ENCODE measurements at places on chromosomes 11 and 22. TPM values are rescaled to one million over a fixed set of nuclear protein-coding genes. Genes with fewer than 3 reads are reported as not detected.

The SLC22A8 gene
- not detected for total RNA-seq

The CLDN5 gene
- total RNA-seq: not detected

The C1QTNF4 gene
- total RNA-seq: not detected

The C11orf87 gene
- not detected for total RNA-seq

The HIKESHI gene
- total RNA-seq: 43.1 TPM

The TNNI2 gene
- total RNA-seq: 0.38 TPM

The TXN2 gene
- total RNA-seq: 119 TPM

The CYP2D6 gene
- 0.43 TPM for total RNA-seq

The PDGFD gene
- total RNA-seq: 0.08 TPM

The ALX4 gene
- not detected for total RNA-seq

The BAIAP2L2 gene
- 0.08 TPM for total RNA-seq

The CCDC73 gene
- total RNA-seq: 0.11 TPM

The MRGPRF gene
- not detected for total RNA-seq

The ZNF280A gene
- total RNA-seq: not detected

The CREB3L1 gene
- total RNA-seq: 1.0 TPM

The CD3D gene
- 0.69 TPM for total RNA-seq

The CCDC81 gene
- 0.19 TPM for total RNA-seq

The OR51I1 gene
- total RNA-seq: not detected

The CPT1A gene
- 17.8 TPM for total RNA-seq

The FAM76B gene
- total RNA-seq: 28.5 TPM

The DCHS1 gene
- total RNA-seq: 0.64 TPM

The TEX12 gene
- total RNA-seq: not detected

The NUDT8 gene
- total RNA-seq: 16.5 TPM

The LRRC32 gene
- total RNA-seq: 20.8 TPM

The TENM4 gene
- 0.03 TPM for total RNA-seq

The CHRM1 gene
- not detected for total RNA-seq

The NFAM1 gene
- 0.36 TPM for total RNA-seq

The THY1 gene
- 2.4 TPM for total RNA-seq

The OR8J3 gene
- not detected for total RNA-seq

The DMC1 gene
- total RNA-seq: 2.2 TPM

The NPTXR gene
- total RNA-seq: 0.37 TPM

The OR4D5 gene
- not detected for total RNA-seq

The BARX2 gene
- not detected for total RNA-seq

The MB gene
- total RNA-seq: 0.41 TPM

The APOA4 gene
- not detected for total RNA-seq

The FOLR2 gene
- total RNA-seq: 1.5 TPM

The SCN4B gene
- not detected for total RNA-seq

The UPK3A gene
- not detected for total RNA-seq

The GP1BB gene
- total RNA-seq: 0.28 TPM
